ENCODE measurements at places on chromosomes 1 and 21. TPM values are rescaled to one million over a fixed set of nuclear protein-coding genes. Genes with fewer than 3 reads are reported as not detected.

The ATAD3B gene
- 8.2 TPM for total RNA-seq

GRCh38 chr1:79852004-79852403 lies 845.5 kb upstream of the ADGRL4 start:
- no peak for DNase-seq

DNA sequence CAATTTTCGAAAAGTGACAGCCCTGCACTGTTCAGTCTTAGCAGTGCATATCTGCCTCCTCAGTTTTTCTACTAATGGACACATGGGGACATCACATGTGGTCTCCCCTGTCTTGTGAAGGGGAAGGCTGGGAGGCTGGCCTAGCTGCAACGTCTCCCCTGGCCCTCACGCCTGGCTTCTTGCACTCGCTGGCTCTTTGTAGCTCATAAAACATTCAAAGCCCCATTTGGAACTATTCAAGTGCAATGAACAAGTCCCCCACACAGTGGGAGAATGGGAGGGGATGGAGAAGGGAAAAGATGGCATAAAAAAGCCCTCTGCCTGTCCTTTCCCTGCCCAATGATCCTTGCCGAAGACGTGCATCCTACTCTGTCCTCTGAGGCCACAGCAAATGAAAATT lies 73.6 kb downstream of the PGBD5 start:
- no peak for DNase-seq

The TRNP1 gene
- 12.0 TPM for total RNA-seq

The RGS13 gene
- total RNA-seq: 5.5 TPM

DNA sequence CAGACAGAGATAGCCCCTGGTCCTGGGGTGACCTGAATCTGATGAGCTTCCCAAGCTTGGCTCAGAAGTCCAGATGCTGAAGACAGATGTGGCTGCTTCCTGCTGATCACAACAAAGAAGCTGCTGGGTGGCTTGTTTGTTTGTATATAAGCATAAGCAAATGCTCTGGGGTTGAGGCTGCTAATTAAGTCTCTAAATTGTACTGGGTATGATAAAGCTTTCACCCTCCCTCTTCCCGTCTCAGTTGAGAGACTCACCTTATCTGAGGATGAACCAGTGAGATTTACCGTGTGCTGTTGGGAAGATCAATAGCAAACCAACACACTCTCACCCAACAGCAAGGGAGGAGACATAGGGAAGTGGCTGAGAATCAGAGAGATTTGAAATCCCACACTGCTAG lies 42.0 kb downstream of the DAB1 start:
- no peak for DNase-seq

DNA sequence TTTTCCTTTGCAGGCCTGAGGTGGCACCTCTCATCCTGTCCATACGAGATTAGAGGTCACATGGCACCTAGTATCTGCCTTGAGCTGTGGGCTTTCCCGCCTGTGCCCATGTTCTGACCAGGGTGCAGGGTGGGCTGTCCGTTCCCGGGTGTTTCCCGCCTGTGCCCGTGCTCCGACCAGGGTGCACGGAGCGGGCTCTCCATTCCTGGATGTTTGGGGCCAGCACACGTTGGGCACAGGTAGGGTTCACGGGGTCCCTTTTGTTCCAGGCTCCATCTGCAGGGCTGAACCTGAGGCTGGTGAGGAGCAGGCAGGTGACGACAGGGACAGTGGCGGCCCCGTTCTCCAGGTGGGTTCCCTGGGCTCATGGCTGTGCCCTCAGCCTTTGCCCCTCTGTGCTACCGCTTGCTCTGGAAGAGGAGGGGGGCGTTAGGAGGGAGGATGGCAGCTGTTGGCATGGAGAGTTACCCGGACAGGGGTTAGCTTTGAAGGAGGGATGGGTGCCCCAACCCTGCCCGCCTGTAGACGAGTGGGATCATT lies 10.0 kb downstream of the RRP1 start:
- DNase-seq: no peak

All from umbilical cord (tissue), 2 donors.